ENCODE measurements at places on chromosomes 4 and X. TPM values are rescaled to one million over a fixed set of nuclear protein-coding genes. Genes with fewer than 3 reads are reported as not detected.

- DNase-seq = no peak
These were observed 203.3 kb upstream of the PCDH18 start for GRCh38 chr4:137735561-137736104.

DNA sequence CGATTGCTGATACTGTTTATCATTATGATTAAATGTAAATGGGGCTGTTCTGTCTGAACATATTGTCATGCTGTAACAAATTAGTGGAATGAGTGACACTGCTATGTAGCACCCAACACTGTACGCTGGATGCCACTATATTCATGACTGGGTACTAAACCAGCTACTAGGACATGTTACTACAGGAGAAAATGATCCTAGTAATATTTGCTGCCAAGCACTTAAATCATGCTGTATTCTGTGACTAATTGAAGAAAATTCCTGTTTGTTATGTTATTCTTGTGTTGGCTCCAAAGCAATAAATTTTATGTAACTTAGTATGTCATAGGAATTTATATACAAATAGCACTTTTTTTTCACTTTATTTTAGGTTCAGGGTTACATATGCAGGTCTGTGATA, 804.2 kb downstream of the CENPC start:
- DNase-seq = no peak

DNA sequence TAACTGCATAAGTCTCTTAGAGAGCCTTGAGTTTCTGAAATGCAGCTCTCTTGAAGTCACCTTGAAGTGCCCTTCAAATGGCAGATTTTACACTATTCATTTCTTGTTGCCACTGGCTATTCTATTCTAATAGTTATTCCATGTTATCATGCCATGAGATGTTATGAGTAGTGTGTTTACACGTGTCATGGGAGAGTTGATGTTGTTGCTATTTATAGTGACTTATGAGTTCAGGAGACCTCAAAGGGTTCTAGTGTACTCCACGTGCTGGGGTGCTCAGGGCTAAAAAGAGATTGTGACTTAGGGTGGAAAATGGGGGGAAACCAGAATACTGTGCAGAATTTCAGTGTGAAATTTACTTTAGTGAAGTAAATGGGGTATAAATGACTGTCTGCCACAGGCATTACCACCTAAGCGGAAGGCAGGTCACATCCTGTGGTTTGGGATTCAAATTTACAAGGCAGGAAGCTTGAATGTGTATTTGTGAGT, 77.1 kb upstream of the SLC4A4 start:
- DNase-seq = peak; percentile 42

DNA sequence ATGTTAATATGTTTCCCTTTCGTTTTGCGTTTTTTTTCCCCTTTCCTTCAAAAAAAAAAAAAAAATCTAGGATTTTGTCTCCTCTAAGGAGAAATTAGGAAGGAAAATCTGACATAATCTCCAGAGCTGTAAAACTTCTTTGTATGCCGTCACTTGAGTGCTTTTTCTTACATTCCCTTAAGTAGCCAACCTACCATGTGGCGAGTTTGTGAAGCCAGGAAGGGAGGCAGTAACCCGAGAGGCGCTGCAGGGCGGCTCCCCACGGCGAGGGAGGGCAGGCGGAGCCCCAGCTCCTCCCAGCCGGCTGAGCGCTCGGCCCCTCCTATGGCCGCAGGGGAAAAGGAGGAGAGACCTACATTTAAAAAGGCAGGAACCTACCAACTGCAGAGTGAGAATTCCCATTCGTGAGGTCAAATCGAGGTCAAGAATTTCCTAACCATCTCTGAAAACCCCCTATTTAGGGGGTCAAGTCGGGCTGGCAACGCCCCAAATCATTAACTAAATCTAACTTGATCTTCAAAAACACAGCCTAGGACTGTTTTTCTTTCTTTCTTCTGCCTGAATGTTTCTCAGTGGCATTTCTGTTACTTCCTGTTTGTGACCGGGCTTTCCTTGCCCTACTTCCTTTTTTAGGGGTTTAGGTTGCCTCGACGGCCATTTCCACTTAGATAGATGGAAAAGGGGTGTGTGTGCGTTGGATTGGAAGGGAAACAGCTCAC, 345.1 kb upstream of the KLF3 start:
- DNase-seq = peak; percentile 99

- DNase-seq = no peak
These were observed 70.8 kb downstream of the ADRA2C start for GRCh38 chr4:3836756-3837601.

GRCh38 chr4:124019749-124020549, 623.4 kb downstream of the SPRY1 start:
- DNase-seq = no peak

- DNase-seq = no peak
These were observed 691 bp upstream of the EREG start for GRCh38 chr4:74364256-74364651.

DNA sequence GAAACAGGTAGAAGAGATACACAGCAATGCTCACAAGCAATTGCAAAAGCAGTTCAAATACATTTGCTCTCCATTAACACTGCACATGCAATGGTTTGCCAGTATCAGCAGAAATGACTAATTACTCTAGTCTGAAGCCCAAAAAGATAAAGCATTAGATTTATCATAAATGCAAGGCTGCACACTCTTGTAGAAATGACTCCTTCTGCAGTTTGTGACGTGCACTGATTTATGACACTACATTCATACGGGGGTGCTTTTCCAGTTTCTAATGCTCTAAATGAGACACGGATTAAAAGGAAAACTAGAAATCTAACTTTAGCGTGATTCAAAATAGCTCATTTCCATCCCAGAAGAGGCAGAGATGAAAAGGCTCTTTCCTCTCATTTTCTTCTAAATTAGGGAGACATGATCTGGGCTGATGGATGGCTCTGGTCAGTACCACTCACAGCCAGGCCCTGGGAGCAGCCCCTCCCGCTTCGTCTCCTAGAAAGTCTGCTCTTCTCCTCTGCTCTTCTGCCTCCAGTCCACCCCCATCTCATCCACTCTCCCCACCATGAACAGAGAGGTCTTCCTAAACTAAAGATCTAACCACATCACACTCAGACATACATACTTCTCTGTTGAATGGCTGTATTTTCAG, 33.2 kb downstream of the PPP2R2C start:
- no peak for DNase-seq

- DNase-seq = no peak
These were observed 25.7 kb downstream of the SLC9B2 start for GRCh38 chr4:103050736-103051436.

GRCh38 chr4:118767109-118767508, 68.8 kb downstream of the SEC24D start:
- no peak for DNase-seq

GRCh38 chr4:148980782-148981480, 538.7 kb upstream of the NR3C2 start:
- DNase-seq = peak; percentile 58

DNA sequence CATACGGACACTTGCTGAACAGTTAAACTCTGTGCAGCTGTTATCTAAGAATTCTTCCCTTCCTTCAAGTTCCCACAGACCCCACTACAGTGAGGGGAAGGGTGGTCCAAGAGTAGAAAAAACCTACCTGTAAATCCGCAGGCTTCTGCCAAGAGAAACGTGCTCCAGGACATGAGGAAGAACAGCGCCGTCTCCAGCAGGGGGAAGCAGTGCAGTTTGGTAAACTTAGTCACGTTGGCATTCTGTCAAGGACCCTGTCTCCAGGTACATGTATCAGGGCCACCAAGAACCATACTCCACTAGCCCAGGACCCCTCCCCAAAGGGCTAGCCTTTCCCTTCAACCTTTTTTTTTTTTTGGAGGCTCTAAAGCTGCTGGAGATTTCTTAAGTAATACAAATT, 79.9 kb downstream of the CHST7 start:
- DNase-seq = no peak

DNA sequence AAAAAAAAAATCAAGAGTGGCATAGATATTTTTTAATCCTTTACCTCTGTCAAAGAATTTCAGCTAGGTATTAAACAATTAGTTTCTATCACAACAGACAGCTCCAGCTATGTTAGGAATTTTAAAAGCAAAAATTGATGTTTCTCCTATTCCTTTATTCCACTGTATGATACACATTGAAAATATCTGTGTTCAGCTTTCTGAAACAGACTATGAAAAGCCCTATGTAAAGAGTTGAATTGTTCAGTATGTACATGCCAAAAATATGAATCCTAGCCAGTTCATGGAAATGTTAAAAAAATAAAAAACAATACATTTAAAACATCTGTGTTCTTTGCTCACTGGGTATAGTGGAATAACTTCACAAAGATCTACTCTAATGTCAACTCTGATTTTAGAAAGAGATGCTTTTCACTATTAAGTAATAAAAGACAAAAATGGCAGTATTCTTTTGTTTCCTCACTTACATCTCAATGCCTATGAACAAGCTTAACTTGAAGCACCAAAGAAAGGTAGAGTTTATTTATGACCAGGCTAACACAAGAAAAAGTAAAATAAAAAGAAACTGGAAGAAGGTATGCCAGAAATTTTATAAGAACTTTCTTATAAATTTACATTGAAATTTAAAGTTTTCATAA, 32.1 kb downstream of the FBXW7 start:
- peak; percentile 17 for DNase-seq

DNA sequence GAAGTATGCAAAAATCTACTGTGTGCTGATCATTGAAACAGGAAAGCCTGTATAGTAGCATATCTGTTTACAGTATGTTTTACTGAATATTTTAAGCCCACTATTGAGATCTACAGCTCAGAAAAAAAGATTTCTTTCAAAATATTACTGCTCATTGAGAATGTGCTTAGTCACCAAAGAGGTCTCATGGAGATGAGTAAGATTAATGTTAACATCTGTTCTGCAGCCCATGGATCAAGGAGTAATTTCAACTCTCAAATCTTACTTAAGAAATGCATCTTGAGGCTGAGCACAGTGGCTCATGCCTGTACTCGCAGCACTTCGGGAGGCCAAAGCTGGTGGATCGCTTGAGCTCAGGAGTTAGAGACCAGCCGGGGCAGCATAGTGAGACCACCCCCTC, 3.3 kb downstream of the RNF4 start:
- DNase-seq = no peak

- DNase-seq = peak; percentile 1
These were observed 768.2 kb downstream of the KCTD8 start for GRCh38 chr4:43680421-43680820.

DNA sequence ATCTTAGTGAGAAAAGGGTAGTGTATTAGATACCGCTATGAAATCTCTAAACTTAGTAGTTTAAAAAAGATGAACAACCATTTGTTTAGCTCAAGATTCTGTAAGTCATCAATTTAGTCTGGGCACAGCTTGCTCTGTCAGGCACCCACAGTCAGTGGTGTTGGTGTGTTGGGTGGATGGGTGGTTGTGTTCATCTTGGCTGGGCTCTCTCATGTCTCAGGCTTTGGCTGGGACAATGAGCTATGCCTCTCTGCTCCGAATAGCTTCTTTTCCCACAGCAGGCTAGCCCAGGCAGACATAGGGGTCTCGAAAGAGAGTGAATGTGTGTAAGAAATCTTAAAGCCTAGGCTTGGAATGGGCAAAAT, 127.0 kb upstream of the GATB start:
- DNase-seq = no peak

GRCh38 chrX:101442085-101442484, 34.1 kb downstream of the HNRNPH2 start:
- no peak for DNase-seq

GRCh38 chr4:142282870-142283431, 563.1 kb downstream of the INPP4B start:
- DNase-seq = no peak

DNA sequence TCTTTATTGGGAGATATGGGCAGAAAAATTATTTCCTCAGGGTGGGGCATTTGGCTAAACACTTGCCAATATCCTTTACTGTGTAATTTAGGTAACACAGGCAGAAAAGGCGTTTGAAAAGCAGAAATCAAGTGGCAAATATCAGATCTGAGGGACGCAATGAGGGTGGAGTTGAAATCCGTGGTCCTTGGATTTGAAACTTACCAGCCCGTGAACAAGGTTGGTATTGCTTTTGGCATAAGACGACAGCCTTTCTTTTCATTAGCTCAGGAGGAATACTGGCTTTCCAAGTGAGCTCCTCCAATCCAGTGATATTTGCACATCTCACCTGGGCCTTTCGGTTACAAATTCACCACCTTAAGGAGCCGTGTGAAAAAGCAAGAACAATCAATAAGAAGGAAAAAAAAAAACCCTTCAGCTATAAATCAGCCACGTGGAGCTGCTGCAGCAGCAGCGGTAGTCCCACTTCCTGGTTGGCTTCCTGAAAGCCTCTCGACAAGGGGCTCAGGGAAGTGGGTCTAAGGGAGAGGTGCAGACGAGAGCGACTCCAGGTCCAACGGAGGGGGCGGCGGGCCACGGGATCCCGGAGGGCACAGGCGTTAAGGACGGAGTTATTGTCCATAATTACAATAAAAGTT, 734 bp upstream of the GALNT7 start:
- DNase-seq = peak; percentile 61

GRCh38 chr4:173181848-173182247, 13.2 kb downstream of the GALNT7 start:
- peak; percentile 31 for DNase-seq

GRCh38 chrX:132480581-132481203, 8.1 kb downstream of the MBNL3 start:
- peak; percentile 85 for DNase-seq

DNA sequence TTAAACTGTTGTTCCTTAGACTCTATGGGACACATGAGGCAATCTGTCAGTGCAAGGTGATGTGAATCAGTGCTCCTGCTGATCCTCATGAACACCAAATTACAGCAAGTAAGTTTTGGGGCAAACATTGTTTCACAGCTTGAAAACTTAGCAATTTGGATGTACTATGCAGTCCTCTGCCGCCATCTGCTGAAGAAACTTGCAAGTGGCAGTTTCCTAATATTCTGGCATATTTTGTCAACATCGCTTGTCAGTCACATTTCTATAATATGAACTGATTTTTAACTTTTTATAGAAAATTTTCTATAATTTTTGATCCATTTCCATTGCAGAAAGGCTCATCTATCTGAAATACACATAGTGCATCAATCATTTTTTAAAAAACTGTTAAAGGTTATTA, 56.3 kb downstream of the ZAR1 start:
- peak; percentile 45 for DNase-seq

DNA sequence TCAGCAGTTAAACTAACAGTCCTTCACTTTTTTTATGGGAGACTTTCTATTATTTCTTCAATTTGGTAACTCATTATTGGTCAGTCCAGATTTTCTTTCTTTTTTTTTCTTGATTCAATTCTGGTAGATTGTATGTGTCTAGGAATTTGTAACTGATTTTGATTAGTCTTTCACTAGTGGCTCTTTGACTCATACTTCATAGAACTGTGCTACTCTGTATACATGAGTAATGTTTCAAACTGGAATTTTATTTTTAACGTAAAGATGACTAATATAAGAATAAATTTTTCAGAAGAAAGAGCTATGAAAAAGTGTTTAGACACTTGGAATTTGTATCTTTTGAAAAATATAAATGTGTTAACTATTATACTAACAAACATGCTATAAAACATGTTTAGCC, 813.0 kb downstream of the TRAM1L1 start:
- no peak for DNase-seq

The SULT1B1 gene
- 0.53 TPM for total RNA-seq

The FAM156B gene
- total RNA-seq = 20.8 TPM

The HOPX gene
- 18.5 TPM for total RNA-seq

The USP17L26 gene
- not detected for total RNA-seq

The NUDT10 gene
- total RNA-seq = 1.3 TPM

The CLGN gene
- total RNA-seq = 1.6 TPM
